Left renal pelvis (tissue), 4 donors: ENCODE measurements at places on chromosomes 12 and 14. TPM values are rescaled to one million over a fixed set of nuclear protein-coding genes. Genes with fewer than 3 reads are reported as not detected.

DNA sequence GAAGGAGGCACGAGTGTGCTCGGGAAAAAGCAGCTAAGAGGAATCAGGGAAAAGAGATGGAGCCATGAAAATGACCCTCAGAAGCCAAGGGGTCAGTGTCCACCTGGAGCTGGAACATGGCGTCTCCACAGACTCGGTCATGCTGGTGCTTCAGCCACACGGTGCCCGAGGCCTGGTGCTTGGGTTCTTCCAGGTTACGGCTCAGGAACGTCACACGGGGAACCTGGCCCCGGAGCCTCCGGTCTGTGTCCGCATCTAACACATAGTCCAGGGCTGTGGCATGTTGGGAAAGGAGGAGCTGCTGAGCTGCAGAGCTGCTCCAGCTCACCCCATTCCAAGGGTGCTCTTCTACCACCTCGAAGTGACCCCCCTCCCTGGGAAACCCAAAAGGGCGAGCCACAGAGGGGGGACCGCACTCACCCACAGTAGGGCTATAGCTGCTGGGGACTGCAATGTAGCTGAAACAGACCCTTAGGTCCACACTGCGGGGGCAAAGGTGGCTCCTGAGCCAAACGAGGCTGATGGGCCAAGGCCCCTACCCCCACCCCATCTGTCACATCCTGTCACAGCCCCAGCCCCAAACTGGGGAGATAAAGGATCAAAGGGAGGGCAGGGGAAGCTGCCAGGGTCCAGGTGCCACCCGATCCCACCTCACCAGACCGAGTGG, 10.8 kb downstream of the ITGA7 start:
- DNase-seq = no peak

DNA sequence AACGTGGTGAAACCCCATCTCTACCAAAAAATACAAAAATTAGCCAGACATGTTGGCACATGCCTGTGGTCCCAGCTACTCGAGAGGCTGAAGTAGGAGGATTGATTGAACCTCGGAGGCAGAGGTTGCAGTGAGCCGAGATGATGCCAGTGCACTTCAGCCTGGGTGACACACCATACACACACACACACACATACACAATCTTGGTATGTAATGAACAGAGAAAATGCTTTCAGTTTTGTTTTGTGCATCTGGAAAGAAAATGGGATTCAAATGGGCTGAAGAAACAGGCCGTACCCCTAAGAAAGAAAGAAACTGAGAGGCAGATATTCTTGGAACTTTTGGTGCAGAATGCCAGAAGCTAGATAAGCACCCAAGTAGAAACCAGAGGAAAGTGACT, 107.2 kb downstream of the PDE3A start:
- DNase-seq = no peak

Gene MOAP1
- polyA plus RNA-seq = 30.9 TPM

GRCh38 chr12:103308396-103308795, 187.4 kb downstream of the C12orf42 start:
- no peak for DNase-seq

- no peak for DNase-seq
Observed at GRCh38 chr12:64571411-64571810, 38.9 kb upstream of the RASSF3 start.

Gene GPR132
- 0.24 TPM for polyA plus RNA-seq

DNA sequence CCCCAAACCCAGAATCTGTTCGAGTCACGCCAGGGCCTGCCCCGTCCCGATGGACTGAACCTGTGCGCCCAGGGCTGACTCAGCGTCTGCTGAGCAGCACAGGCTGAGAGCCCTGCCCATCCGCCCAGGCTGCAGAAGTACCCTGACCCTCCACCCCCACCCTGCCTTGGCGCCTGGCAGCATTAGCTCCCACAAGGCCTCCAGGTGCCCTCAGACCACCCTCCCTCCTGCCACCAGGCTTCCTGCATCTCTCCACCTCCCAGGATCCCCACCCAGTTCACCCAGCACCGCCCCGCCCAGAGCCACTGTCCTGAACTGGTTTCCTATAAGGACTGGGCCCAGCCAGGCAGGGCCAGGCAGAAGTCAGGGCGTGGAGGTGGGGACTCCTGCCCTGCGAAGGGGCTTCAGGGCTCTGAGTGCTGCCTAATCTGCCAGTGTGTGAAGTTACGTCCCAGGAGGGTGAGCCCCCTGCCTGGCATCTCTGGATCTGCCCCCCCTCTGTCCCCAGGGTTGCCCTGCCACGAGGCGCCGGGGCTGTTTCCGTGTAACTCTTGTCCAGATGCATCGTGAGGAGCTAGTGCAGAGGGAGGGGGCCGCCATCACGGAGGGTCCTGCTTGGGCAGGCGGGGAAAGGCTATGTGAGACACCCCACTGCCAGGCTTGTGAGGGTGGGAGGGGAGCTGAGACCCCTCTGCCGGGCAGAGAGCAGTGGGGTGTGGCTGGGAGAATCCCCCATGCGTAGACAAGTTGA, 9.1 kb downstream of the ADSS1 start:
- no peak for DNase-seq

Gene GPRC5D
- polyA plus RNA-seq = 1.1 TPM

DNA sequence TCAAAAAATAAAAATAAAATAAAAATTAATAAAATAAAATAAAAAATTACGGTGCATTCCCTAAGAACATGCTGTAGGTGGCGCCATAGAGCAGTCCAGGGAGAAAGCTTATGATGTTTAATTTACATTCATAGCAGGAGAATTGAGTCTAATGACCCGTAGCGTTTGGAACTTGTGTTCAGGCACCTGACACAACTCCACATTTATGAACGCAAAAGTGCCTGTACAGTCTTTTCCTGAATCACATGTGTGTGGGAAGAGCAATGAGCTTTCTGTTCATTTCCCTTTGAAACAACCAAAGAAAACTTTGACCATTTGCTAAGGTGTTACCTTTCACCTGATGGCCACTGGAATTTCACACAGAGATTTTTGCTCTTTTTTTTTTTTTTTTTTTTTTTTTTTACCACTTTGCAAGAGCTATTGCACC, 60.6 kb upstream of the KCNA1 start:
- DNase-seq = no peak

DNA sequence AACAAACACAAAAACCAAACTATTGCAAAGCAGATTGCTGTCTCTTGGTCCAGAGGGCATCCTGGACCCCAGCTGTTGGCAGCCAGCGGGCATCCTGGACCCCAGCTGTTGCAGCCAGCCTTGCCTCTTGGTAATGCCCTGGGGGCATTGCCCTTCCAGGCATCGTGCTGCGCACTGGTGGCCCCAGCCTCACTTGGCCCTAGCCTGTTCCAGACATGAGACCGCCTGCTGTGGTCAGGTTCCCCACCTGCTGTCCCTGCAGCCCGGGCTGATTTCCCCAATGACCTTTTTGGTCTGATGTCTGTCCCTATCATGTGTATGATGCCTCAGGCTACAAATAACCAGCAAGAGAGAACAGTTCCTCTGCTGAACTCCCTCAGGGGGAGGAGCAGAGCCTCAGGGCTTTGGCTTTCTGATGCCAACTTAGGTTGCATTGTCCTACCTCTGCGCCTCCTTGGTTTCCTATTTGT, 20.8 kb downstream of the MLXIP start:
- no peak for DNase-seq

GRCh38 chr12:991350-992333, 619 bp downstream of the ERC1 start:
- DNase-seq = peak; percentile 24

DNA sequence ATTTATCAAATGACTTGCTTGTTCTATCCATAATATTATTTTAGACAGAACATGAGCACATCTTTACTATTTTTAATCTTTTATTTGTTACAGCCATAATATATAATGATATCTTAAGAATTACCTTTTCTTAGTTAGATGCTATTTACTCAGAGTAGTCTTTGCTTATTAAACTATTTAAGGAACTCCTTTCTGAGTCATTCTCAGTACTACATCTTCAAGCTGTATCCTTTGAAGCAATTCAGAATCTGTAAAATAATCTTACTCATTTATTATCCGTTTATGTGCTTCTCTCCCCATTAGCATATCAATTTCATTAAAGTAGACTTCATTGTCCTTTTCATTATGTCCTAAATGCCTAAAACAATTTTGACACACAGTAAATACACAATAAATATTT, 240.4 kb upstream of the FAR2 start:
- DNase-seq = no peak

- DNase-seq = peak; percentile 29
Observed at GRCh38 chr12:62785941-62786559, 148.9 kb downstream of the PPM1H start.

Gene KERA
- polyA plus RNA-seq = 1.3 TPM

GRCh38 chr14:105220699-105221597, 27.4 kb upstream of the BTBD6 start:
- DNase-seq = no peak

DNA sequence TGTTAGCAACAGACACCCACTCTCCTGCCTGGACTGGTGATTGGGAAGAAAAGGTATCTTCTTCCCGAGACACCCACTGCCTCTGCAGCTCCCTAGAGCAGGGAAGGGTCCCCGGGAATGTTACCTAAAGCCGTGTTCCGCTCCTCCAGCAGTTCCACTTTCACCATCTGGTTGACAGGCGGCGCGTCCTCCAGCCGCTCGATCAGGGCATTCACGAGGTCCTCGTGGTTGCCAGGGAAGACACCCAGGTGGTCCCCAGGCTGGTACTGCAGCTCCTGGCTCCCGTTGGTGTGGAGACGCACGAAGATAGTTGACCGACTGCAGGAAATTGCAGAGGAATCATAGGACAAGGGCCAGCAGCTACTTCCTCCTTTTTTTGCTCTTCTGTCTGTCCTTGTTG, 44.2 kb upstream of the FBXO21 start:
- no peak for DNase-seq

GRCh38 chr12:1647285-1647669, 18.2 kb downstream of the WNT5B start:
- no peak for DNase-seq

DNA sequence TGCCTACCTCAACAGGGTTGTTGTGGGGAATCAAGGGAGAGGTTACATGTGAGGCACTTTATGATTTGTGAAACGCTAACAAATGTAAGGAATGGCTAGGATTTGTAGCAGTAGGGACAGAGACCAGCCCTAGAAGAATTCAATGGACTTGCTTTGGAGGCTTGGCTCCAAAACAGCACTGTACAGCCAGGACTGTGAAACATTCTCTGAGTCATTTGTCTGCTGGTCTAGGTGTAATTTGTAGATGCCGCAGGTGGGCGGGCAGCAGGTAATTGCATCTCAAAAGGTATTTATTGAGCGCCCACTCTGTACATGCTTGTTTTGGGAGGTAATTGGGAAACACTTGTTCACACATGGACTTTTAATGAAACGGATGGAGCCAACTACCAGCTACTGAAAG, 11.4 kb downstream of the SLC7A8 start:
- no peak for DNase-seq

GRCh38 chr14:101819251-101819990, 57.9 kb downstream of the PPP2R5C start:
- DNase-seq = no peak

DNA sequence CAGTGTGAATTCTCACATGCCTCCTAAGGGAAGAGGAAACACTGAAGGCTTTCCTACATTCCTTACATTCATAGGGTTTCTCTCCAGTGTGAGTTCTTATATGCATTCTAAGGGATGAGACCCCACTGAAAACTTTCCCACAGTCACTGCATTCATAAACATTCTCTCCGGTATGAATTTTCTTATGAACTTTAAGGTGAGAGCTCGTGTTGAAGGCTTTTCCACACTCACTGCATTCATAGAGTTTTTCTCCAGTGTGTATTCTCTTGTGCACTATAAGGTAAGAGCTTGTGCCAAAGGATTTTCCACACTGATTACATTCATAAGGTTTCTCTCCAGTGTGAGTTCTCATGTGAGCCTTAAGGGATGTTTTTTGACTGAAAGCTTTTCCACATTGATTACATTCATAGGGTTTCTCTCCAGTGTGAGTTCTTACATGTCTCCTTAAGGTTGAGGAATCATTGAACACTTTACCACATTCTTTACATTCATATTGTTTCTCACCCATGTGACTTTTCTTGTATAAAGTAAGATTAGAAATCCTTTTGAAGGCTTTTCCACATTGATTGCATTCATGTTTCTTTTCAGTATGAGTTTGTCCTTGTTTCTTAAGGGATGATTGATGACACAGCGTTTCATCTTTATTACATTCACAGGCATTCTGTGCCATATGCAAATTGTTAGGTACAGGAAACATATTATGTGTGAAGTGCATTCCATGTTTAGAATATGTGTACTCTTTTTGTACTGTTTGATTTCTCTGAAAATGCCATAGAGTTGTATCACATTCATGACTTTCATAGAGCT, 9.5 kb downstream of the ZNF891 start:
- no peak for DNase-seq
